ENCODE measurements at places on chromosomes 2 and 18. TPM values are rescaled to one million over a fixed set of nuclear protein-coding genes. Genes with fewer than 3 reads are reported as not detected.

The TM4SF20 gene
- total RNA-seq, result not detected

DNA sequence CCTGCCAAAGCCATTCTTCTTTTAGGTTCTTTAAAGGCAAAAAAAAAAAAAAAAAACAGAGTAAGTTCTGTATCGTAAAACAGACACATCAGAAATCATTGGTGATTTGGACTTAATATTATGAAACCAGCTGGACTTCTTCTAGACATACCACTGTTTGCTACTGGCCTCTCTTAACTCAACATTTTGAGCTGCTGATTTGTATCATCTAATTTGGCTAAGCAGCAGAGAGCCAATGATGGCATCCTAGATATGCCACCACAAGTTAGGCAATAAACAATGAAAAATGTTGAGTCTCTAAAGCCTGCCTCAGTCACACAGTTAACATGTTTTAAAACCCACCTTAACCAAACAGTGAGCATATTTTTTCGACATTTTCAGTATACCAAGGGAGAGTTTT is 1034.3 kb upstream of the NXPH2 start:
- no peaks in the 10 kb centered on the region for H3K36me3 ChIP-seq
- H3K4me3 ChIP-seq, result no peak overlapping the region
- DNase-seq, result no peak
- H3K4me1 ChIP-seq, result no peaks in the 10 kb centered on the region
- no peaks in the 10 kb centered on the region for H3K27me3 ChIP-seq
- no peak overlapping the region for H3K27ac ChIP-seq

The CHPF gene
- total RNA-seq, result 58.8 TPM

The CD8B2 gene
- total RNA-seq, result 0.09 TPM

The TSGA10 gene
- total RNA-seq, result 3.1 TPM

DNA sequence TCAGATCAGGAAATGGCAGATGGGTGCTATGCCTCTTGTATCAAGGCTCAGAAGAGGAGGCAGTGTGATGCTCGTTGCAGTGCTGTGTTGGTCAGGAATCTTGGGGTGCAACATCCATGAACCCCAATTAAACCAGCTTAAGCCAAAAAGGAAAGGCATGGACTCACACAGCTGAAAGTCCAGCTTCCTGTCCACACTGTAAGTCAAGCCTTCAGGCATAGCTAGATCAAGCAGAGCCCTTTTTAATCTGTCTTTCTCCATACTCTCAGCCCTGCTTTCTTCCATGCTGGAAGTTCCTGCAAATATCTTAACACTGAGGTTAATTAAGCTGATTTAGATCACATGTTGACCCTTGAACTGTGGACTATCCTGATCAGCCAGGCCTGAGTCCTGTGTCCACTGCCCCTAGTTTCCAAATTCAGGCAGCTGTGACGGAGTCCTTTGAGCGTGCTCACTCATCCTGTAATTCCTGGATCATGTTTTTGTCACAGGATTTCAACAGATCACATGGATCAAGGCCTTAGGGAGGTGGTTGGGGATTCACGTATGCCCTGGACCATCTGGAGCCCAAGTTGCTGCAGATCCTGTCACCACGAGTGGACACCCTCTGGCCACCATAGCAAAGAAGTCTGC is 4.5 kb upstream of the C2orf74 start:
- H3K4me3 ChIP-seq, result no peak overlapping the region
- peaks cover 9% of the 10 kb centered on the region for H3K36me3 ChIP-seq
- DNase-seq, result no peak
- no peaks in the 10 kb centered on the region for H3K27me3 ChIP-seq
- H3K27ac ChIP-seq, result no peak overlapping the region

DNA sequence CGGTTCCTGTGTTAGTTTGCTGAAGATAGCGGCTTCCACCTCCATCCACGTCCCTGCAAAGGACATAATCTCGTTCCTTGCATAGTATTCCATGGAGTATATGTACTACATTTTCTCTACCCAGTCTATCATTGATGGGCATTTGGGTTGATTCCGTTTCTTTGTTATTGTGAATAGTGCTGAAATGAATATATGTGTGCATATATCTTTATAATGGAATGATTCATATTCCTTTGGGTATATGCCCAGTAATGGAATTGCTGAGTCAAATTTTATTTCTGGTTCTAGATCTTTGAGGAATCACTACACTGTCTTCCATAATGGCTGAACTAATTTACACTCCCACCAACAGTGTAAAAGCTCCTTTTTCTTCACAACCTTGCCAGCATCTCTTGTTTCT is 255.4 kb upstream of the CDH2 start:
- H3K36me3 ChIP-seq, result no peaks in the 10 kb centered on the region
- no peak overlapping the region for H3K27ac ChIP-seq

All from muscle of leg (tissue), 16 donors.